K562 (cell line): ENCODE measurements at places on chromosomes 11 and 22. TPM values are rescaled to one million over a fixed set of nuclear protein-coding genes. Genes with fewer than 3 reads are reported as not detected.
A peak's percentile ranks its signal among the peaks of the same experiment; 100 is the strongest.

The RAPSN gene
- not detected in 2 replicates for polyA plus RNA-seq

- no peaks in the 10 kb centered on the region for H3K36me3 ChIP-seq
- H3K4me1 ChIP-seq: peaks cover 86% of the 10 kb centered on the region
- H3K27me3 ChIP-seq: no peaks in the 10 kb centered on the region
- DNase-seq: no peak
- no peak overlapping the region for H3K4me3 ChIP-seq
These were observed 9.0 kb upstream of the MALAT1 start for GRCh38 chr11:65489706-65490320.

DNA sequence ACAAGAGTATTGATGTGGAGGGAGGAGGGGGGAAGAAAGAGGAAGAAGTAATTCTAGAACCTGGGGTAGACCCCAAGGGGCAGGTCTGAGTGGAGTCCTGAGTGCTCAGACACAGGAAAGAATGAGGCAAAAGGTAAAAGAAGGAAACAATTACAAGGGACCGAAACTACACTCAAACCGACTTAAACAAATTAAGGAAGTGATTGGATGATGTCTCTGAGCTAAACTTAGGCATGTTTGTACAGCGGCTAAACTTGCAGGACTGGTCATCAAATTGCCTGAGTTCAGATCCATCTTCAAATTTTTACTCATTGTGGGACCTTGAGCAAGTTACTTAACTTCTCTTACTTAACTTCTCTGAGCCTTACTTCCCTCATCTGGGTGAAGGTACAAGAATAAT is 86.3 kb upstream of the LRRC55 start:
- H3K4me1 ChIP-seq: no peaks in the 10 kb centered on the region
- H3K4me3 ChIP-seq: no peak overlapping the region
- no peaks in the 10 kb centered on the region; the same call in 1 of the 3 replicates for H3K27me3 ChIP-seq
- no peak overlapping the region for H3K27ac ChIP-seq
- H3K36me3 ChIP-seq: no peaks in the 10 kb centered on the region

DNA sequence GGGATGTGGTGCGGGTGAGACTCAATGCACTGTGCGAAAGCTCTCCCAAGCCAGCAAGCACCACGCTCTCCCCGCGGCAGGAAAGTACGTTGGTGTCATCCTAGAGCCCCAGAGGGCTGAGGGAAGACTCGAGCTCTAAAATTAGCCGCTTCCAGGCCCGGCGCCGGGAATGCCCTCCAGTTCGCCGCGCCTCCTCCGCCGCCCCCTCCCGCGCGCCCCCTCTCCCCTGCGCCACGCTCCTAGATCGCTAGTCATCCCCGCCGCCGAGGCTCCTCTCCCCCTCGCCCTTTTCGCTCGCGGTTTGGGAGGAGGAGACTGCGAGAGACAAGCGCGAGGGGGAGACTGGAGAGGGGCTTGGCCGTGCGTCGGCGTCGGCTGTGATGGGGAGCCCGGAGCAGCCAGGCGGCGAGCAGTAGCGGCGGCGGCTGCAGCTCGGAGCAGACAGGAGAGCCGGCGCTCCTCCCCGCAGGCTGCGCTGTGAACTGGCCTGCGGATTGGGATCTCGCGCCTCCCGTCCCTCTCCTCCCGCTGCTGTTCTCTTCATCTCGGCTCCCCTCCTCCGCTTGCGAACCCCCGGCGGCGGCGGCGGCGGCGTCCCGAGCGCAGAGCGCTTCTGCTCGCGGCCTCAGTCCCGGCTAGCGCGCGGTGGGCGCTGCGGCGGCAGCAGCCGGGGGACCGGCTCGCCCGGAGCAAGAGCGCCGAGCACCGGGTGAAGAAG is at the start of gene FAT3:
TSS of gene FAT3 (plus strand) at position 412 of the 718 bp plus-strand sequence. CDS start 127,295 bp downstream, outside the sequence.
- H3K4me1 ChIP-seq: peaks cover 19% of the 10 kb centered on the region
- no peak within 1 kb of the TSS for H3K27ac ChIP-seq
- H3K4me3 ChIP-seq: no peak within 1 kb of the TSS
- no peaks in the 10 kb centered on the region for H3K36me3 ChIP-seq
- peaks cover 29% of the 10 kb centered on the region for H3K27me3 ChIP-seq
- no peak for DNase-seq

DNA sequence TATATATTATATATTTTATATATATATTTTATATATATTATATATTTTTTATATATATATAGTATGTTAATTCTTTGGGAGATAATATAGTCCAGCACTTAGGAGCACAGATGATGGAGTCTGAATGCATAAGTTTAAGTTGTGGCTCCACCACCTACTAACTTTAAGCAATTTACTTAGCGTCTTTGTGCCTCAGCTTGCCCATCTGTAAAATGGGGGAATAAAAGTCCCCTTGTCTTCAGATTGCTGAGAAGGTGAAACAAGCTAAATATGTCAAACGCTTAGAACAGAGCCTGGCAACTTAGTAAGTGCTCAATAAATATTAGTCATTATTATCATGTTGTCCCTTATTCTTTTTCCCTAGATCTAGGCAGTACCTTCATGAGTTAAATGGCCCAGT is 27.5 kb downstream of the DSCAML1 start:
- no peak overlapping the region for H3K27ac ChIP-seq
- no peak overlapping the region for H3K4me3 ChIP-seq
- H3K4me1 ChIP-seq: no peaks in the 10 kb centered on the region

- no peak overlapping the region for H3K4me3 ChIP-seq
- no peak for DNase-seq
- H3K27ac ChIP-seq: no peak overlapping the region
- no peaks in the 10 kb centered on the region for H3K36me3 ChIP-seq
- H3K4me1 ChIP-seq: no peaks in the 10 kb centered on the region
- peaks cover 74% of the 10 kb centered on the region for H3K27me3 ChIP-seq
These were observed 3.8 kb downstream of the HEPN1 start for GRCh38 chr11:124922831-124923230.

- H3K4me3 ChIP-seq: no peak overlapping the region
- peak; percentile 71 for DNase-seq
- 0 out of 3 replicates have a peak, but pooled peaks cover 2% of the 10 kb centered on the region for H3K27me3 ChIP-seq
- no peak overlapping the region for H3K27ac ChIP-seq
These were observed 22.1 kb downstream of the RIBC2 start for GRCh38 chr22:45435544-45436139.

DNA sequence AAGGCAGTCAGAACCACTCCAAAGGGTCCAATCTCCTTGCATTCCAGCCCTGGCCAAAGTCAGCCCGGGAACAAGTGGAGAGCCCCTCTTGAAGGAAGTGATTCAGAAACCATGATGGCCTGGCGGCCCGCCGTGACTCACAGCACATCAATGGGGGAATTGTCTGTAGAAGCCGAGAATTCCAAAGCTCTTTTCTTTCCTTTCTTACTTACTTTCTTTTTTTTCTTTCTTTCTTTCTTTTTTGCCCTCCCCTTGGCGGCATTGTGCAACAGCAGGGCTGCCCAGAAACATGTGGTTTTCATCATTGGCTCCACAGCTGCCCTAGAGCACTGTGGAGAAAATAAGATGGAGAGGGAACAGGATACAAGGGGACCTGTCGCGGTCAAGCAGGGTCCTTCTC is 140.2 kb upstream of the TIMP3 start:
- no peak for DNase-seq
- peaks cover 9% of the 10 kb centered on the region for H3K27me3 ChIP-seq
- no peaks in the 10 kb centered on the region; the same call in 2 of the 3 replicates for H3K4me1 ChIP-seq
- no peaks in the 10 kb centered on the region for H3K36me3 ChIP-seq

The E2F8 gene
- polyA plus RNA-seq: 11.1 and 13.1 TPM in 2 replicates

- DNase-seq: no peak
- H3K27me3 ChIP-seq: no peaks in the 10 kb centered on the region
- no peak overlapping the region for H3K27ac ChIP-seq
- no peak overlapping the region for H3K4me3 ChIP-seq
- H3K4me1 ChIP-seq: no peaks in the 10 kb centered on the region
These were observed 396.2 kb downstream of the BUD13 start for GRCh38 chr11:116376547-116376946.

The MRGPRX4 gene
- not detected in 2 replicates for polyA plus RNA-seq

GRCh38 chr11:71263386-71263785 is 11.0 kb upstream of the SHANK2 start:
- H3K27me3 ChIP-seq: peaks cover 8% of the 10 kb centered on the region
- no peaks in the 10 kb centered on the region for H3K4me1 ChIP-seq
- H3K36me3 ChIP-seq: no peaks in the 10 kb centered on the region
- DNase-seq: no peak

GRCh38 chr11:27926486-27926885 is 181.5 kb downstream of the KIF18A start:
- DNase-seq: no peak
- no peak overlapping the region for H3K27ac ChIP-seq
- no peaks in the 10 kb centered on the region for H3K36me3 ChIP-seq
- no peaks in the 10 kb centered on the region for H3K4me1 ChIP-seq
- no peak overlapping the region for H3K4me3 ChIP-seq

GRCh38 chr11:86955111-86955360 is 159 bp downstream of the FZD4 start:
- peaks cover 29% of the 10 kb centered on the region for H3K4me1 ChIP-seq
- H3K27ac ChIP-seq: peak overlapping the region; percentile 65
- peaks cover 24% of the 10 kb centered on the region; the same call in 2 of the 3 replicates for H3K36me3 ChIP-seq
- H3K27me3 ChIP-seq: no peaks in the 10 kb centered on the region
- peak overlapping the region; percentile 68 for H3K4me3 ChIP-seq

DNA sequence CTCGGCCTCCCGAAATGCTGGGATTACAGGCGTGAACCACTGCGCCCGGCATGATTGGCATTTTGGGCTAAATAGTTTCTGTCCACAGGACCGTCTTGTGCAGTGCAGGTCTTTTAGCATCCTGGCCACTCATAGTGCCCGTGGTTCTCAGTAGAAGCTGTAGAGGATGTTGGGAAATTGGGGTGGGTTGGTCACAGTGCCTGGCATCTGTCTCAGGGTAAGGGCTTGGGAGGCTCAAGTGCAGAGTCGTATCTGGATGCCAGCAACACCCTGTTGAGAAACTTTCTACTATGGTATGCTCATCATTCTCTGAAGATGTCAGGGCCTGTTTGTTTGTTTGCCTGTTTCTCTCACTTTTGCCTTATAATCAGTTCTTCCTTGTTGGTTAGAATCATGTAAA is 21.9 kb downstream of the UBE2L3 start:
- DNase-seq: no peak
- no peaks in the 10 kb centered on the region for H3K27me3 ChIP-seq
- H3K36me3 ChIP-seq: peaks cover 82% of the 10 kb centered on the region
- no peak overlapping the region for H3K4me3 ChIP-seq
- H3K27ac ChIP-seq: no peak overlapping the region
- H3K4me1 ChIP-seq: peaks cover 38% of the 10 kb centered on the region

- peak overlapping the region; percentile 97 for H3K27ac ChIP-seq
These were observed 774 bp upstream of the E2F8 start for GRCh38 chr11:19241260-19242178.

GRCh38 chr11:41201156-41201555 is 258.3 kb downstream of the LRRC4C start:
- no peak overlapping the region for H3K4me3 ChIP-seq
- no peak overlapping the region for H3K27ac ChIP-seq
- DNase-seq: peak; percentile 8
- no peaks in the 10 kb centered on the region for H3K4me1 ChIP-seq
- no peaks in the 10 kb centered on the region for H3K27me3 ChIP-seq
- no peaks in the 10 kb centered on the region for H3K36me3 ChIP-seq

GRCh38 chr11:126054408-126054807 is 8.3 kb downstream of the CDON start:
- H3K4me1 ChIP-seq: no peaks in the 10 kb centered on the region
- no peak overlapping the region for H3K4me3 ChIP-seq
- no peak overlapping the region for H3K27ac ChIP-seq

The SAA4 gene
- not detected in 2 replicates for polyA plus RNA-seq

DNA sequence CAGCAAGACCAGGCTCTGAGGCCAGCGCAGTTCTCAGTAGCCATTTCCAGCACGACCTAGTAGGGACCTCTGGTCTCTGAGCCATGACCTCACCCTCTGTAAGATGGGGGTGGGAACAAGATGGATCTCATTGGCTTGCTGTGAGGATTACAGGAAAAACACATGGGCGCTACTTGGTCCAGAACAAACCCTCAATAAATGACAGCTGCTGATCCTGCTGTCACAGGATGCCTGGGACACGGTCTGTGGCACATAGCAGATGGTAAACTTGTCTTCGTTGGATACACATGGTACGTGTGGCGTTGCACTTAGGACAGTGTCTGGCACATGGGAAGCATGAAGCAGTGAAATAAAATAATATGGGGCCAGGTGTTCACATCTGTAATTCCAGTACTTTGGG is 4.5 kb upstream of the KCTD17 start:
- H3K36me3 ChIP-seq: no peaks in the 10 kb centered on the region
- H3K27ac ChIP-seq: no peak overlapping the region
- DNase-seq: no peak
- peaks cover 15% of the 10 kb centered on the region for H3K4me1 ChIP-seq
- peaks cover 3% of the 10 kb centered on the region; the same call in 1 of the 2 replicates for H3K27me3 ChIP-seq
- H3K4me3 ChIP-seq: no peak overlapping the region

- H3K27ac ChIP-seq: no peak overlapping the region
- no peaks in the 10 kb centered on the region for H3K27me3 ChIP-seq
- H3K4me1 ChIP-seq: no peaks in the 10 kb centered on the region
- no peak overlapping the region for H3K4me3 ChIP-seq
- no peak for DNase-seq
These were observed 37.6 kb downstream of the ATXN10 start for GRCh38 chr22:45709060-45709739.

- peaks cover 2% of the 10 kb centered on the region; the same call in 1 of the 3 replicates for H3K36me3 ChIP-seq
- peaks cover 41% of the 10 kb centered on the region for H3K4me1 ChIP-seq
- no peak overlapping the region for H3K4me3 ChIP-seq
- peak overlapping the region; percentile 54; the same call in 2 of the 3 replicates for H3K27ac ChIP-seq
- no peaks in the 10 kb centered on the region for H3K27me3 ChIP-seq
These were observed 6.9 kb downstream of the C11orf68 start for GRCh38 chr11:65911682-65912568.

- no peak for DNase-seq
- H3K27me3 ChIP-seq: no peaks in the 10 kb centered on the region
- no peaks in the 10 kb centered on the region for H3K4me1 ChIP-seq
- no peak overlapping the region for H3K4me3 ChIP-seq
- no peak overlapping the region for H3K27ac ChIP-seq
These were observed 257.8 kb upstream of the LUZP2 start for GRCh38 chr11:24238771-24239645.

- no peak overlapping the region for H3K27ac ChIP-seq
- DNase-seq: no peak
- H3K4me1 ChIP-seq: 0 out of 2 replicates have a peak, but pooled peaks cover 4% of the 10 kb centered on the region
- H3K36me3 ChIP-seq: no peaks in the 10 kb centered on the region
- no peaks in the 10 kb centered on the region; the same call in 2 of the 3 replicates for H3K27me3 ChIP-seq
- no peak overlapping the region for H3K4me3 ChIP-seq
These were observed 23.4 kb upstream of the SMIM38 start for GRCh38 chr11:69132301-69132670.

The PRG3 gene
- polyA plus RNA-seq: not detected in 2 replicates

- H3K4me1 ChIP-seq: no peaks in the 10 kb centered on the region
- no peak overlapping the region for H3K27ac ChIP-seq
- no peak for DNase-seq
These were observed 312.3 kb downstream of the MN1 start for GRCh38 chr22:27489178-27489675.

- DNase-seq: no peak
- no peaks in the 10 kb centered on the region for H3K36me3 ChIP-seq
- H3K4me3 ChIP-seq: no peak overlapping the region
- no peaks in the 10 kb centered on the region for H3K4me1 ChIP-seq
These were observed 65.6 kb downstream of the SCN3B start for GRCh38 chr11:123588864-123589262.

- H3K36me3 ChIP-seq: peaks cover 55% of the 10 kb centered on the region
- H3K4me3 ChIP-seq: peak overlapping the region; percentile 96; the same call in 1 of the 2 replicates
- peak overlapping the region; percentile 47; the same call in 2 of the 3 replicates for H3K27ac ChIP-seq
- no peaks in the 10 kb centered on the region for H3K27me3 ChIP-seq
- DNase-seq: peak; percentile 63
- H3K4me1 ChIP-seq: peaks cover 49% of the 10 kb centered on the region
These were observed 1.9 kb downstream of the SYVN1 start for GRCh38 chr11:65132238-65132987.

The FBLN1 gene
- not detected in 2 replicates for polyA plus RNA-seq

The FAM83F gene
- polyA plus RNA-seq: 0.04 and 0.05 TPM in 2 replicates

The PPP1CA gene
- polyA plus RNA-seq: 191 and 208 TPM in 2 replicates

The TCN1 gene
- polyA plus RNA-seq: 4.8 and 5.1 TPM in 2 replicates

- H3K27ac ChIP-seq: no peak overlapping the region
- H3K4me3 ChIP-seq: no peak overlapping the region
- no peak for DNase-seq
- peaks cover 48% of the 10 kb centered on the region; the same call in 2 of the 3 replicates for H3K36me3 ChIP-seq
These were observed 2.6 kb downstream of the MARK2 start for GRCh38 chr11:63841554-63841953.
